ENCODE measurements at places on chromosomes 13 and 19.

DNA sequence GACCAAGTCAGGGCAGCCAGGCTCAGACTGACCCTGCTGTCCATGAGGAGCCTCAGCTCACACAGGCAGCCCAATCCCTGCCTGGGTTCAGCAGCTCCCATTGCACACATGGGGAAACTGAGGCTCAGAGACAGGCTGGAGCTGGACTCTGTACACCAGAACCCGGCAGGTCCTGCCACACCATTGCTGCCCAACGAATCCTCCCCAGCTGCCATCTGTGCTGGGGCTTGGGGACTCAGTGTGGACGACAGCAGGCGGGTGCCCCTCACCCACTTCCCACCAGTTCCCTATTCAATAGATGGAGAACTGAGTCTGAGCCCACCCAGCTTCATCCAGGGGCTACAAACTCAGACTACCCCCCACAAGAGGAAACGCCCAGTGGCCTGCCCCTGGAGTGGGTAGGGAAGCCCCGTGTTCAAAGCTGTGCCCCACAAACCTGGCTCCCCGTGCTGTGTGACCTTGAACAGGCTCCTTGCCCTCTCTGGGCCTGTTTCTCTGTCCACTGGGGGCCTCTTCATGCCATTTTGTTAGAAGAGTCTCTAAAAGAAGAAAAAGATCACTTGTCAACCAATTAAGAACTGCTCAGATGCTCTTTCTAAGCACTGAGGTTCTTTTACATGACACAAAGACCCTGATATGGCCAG is 50.8 kb downstream of the AP1M1 start:
- DNase-seq: no peak

GRCh38 chr13:18952225-18953016 is 229.2 kb downstream of the TUBA3C start:
- DNase-seq: no peak

- DNase-seq: peak; percentile 90
Observed at GRCh38 chr19:34246340-34246739, 8.0 kb upstream of the GARRE1 start.

- peak; percentile 58 for DNase-seq
Observed at GRCh38 chr13:43023289-43023963, at the start of gene DNAJC15. DNAJC15 (plus strand) TSS chr13:43023586; CDS start chr13:43023627, 41 bp downstream.

DNA sequence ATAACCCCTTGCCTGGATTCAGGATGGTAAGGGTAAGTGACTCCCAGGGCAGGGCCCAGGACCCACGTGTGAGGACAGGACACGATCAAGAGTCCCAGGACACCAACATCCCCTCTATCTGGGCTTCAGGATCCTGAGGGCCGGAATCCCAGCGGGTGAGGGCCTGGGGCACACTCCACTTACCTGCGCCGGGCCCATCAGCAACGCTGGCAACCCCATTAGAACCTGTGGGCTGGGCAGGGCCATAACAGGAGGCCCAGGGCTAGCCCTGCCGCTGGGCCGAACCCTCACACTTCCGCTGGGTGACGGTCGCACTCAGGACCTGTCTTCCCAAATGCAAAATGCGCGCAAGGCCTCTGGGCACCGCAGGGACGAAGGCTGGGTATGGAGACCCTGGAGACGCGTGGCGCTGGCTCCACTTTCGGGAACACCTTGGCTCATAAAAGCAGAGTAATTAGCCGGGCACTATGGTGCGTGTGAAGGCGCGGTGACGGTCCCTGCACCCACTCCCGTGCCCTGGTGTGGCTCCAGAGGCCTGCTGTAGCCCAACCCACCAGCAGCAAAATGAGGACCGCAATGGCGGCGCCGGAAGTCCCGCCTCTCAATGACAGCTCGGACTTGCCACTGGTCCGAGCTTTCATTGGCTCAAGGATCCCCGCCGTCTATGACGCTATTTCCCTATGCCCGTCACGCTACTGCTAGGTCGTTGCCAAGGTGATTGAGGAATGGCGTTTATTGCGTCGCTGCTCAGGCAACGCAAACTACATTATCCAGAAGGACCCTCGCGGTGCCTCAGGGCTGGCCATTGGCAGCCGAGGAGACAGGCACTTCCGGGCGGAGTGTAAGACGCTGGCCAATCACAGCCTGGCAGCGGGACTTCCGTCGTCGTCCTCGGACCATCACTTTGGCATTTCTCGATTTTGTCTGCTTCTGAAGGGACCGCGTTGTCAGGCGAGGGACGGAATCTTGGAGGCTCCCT is at the start of gene ZNF132:
TSS of gene ZNF132 (minus strand) at position 578 of the 979 bp plus-strand sequence. CDS start at position 246, 332 bp downstream.
- peak; percentile 99 for DNase-seq

- no peak for DNase-seq
Observed at GRCh38 chr13:79626924-79627323, 146.0 kb downstream of the NDFIP2 start.

- no peak for DNase-seq
Observed at GRCh38 chr13:99012539-99012938, 34.7 kb upstream of the DOCK9 start.

- no peak for DNase-seq
Observed at GRCh38 chr19:4512070-4512469, 6.2 kb downstream of the PLIN4 start.

DNA sequence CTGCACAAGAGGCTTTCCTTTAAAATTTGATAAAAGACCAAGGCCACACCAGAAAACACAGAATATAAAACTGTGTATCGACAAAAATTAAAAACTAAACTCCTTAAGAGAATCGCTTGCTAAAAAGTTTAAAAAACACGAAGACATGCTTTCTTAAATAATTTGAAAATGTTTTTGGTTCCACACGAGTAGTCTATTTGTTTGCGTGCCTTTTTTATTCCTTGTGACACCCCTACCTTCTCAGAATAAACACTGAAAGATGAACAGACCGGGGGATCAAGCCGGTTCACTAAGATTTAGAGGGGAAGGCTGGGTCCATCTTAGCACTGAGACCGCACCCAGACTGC is 256.4 kb upstream of the STARD13 start:
- no peak for DNase-seq

DNA sequence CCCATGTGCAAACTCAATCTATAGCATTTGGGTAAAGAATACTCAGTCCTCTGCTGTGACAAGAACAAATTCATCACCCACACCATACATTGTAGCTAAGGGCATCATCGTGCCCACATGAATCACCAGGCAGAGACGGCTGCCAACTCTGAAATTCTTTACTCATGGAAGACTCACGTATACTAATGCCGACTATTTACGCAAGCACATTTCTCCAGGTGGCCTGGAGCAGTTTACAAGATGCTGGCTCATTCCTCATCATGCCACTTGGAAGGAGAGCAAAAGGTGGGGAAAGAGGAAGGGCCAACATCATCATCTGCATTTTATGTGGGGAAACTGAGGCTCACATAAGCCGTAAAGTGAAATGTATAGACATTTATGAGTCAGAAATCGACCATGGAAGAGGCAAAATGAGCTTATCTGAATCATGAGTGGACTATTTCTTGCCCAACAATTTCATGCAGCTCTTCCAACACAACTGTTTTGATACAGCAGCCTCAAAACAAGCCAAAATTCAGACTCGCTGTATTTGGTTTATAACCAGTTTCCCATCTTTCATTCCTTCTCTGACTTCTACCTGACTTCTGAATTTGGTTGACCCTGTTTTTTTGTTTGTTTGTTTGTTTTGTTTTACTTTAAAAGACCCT is 213.9 kb upstream of the SERP2 start:
- no peak for DNase-seq

DNA sequence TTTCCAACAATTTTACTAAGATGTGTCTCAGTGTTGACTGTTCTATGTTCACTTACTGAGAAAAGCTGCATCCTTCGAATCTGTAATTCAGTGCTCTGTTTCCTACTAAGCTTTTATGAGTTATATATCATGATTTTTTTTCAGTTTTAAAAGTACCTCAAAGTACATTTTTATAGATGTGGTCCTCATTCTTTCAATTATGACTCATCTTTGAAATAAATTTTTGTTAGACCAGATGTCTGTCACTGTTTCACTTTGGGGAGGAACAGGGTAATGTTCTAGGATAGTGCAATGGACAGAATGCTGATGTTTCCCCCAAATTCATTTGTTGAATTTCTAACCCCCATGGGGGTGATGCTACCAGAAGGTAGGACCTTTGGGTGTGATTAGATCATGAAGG is 74.8 kb downstream of the NALCN start:
- DNase-seq: no peak

DNA sequence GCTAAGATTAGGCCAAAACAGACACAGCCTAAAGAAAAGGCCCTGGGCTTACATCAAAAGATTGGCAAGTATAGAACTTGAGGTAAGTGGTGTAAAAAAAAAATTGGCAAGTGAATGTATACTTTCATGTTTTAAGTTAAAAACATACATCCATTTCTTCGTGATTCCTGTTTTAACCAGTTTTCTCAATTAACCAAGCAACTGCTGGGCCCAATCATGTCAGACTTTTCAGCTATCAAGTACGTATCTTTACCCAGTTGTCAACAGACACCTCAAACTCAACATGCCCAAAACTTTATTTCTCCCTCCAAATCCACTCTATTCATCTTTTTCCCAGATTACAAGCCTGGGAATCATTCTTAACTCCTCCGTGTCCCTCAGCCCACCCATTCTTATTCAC is 1.0 kb downstream of the PCID2 start:
- DNase-seq: no peak

- DNase-seq: no peak
Observed at GRCh38 chr13:94218951-94219350, 260.5 kb downstream of the DCT start.

GRCh38 chr13:28138012-28138755 is at the start of gene PAN3:
PAN3 (plus strand) TSS chr13:28138545; CDS start chr13:28138658, 113 bp downstream.
- peak; percentile 84 for DNase-seq

- no peak for DNase-seq
Observed at GRCh38 chr13:90402102-90402501, 945.4 kb upstream of the MIR17HG start.

GRCh38 chr13:100356426-100356825 is 232.2 kb downstream of the GGACT start:
- no peak for DNase-seq

- DNase-seq: peak; percentile 24
Observed at GRCh38 chr13:74575729-74576125, 441.5 kb upstream of the KLF12 start.

GRCh38 chr19:33811246-33811645 is 14.6 kb downstream of the KCTD15 start:
- no peak for DNase-seq

GRCh38 chr19:4969292-4969771 is 419 bp downstream of the KDM4B start:
- no peak for DNase-seq

DNA sequence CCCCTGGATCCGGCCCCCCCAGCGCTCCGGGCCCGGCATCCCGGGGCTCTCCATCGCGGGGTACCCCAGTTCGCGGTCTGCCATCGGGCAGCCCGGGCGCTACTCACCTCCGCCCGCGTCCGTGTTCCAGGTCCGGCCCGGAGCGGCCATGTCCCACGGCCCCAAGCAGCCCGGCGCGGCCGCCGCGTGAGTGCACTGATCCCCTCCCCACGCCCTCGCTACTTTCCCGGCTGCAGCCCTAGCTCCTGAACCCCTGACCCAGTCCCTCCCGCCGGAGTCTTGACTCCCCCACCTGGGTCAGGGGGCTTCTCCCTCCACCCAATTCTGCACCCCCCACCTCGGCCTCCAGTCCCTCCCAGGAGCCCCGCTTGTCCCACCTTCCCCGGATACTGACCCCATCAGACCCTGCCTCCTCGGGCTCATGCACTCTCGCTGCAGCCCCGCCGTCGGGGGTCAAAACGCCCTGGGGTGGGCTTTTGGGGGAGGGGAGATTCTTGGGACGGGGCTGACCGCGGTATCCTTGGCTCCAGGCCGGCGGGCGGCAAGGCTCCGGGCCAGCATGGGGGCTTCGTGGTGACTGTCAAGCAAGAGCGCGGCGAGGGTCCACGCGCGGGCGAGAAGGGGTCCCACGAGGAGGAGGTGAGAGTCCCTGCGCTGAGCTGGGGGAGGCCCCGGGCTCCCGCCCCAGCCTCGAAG is 566 bp downstream of the HMG20B start:
- no peak for DNase-seq

DNA sequence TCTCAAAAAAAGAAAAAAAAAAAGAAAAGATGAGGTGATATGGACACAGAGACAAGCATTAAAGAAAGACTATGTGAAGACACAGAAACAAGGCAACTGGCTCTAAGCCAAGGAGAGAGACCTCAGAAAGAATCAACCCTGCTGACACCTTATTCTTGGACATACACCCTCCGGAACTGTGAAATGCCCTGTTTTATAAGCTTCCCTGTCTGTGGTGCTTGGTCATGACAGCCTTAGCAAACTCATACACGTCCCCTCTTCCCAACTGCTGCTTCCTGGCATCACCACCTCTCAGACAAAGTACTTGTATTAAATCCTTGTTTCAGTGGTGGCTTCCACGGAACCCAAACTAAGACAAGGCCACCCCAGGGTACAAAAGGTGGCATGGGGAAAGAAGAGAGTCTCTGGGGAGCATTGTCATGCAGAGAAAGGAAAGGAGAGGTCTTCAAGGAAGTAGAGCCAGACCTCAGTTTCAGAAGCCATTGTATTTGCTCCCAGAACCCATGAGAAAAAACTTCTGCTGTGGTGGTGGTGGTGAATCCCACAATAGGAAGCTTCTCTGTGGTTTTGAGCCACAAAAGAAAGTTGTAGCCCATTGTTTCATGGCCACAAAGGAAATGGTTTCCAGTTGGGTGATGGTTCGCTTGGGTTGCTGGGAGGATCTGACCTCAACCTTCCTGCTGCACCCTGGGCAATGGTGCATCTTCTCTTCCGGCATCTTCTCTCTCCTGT is 16.3 kb upstream of the TSPAN16 start:
- no peak for DNase-seq

- no peak for DNase-seq
Observed at GRCh38 chr13:71118779-71119364, 748.1 kb downstream of the DACH1 start.

- no peak for DNase-seq
Observed at GRCh38 chr13:33340631-33341030, 55.1 kb upstream of the STARD13 start.

Data from smooth muscle cell of the brain vasculature (primary cell).